Stimulated activated CD4-positive, alpha-beta T cell treated with anti-CD3 and anti-CD28 coated beads, Interleukin-12 subunit alpha, Interleukin-12 subunit beta, amount 100 ng/mL, for 48 hours (primary cell): ENCODE measurements at places on chromosomes 5 and 9.

GRCh38 chr9:86902586-86902985 is 44.7 kb downstream of the GAS1 start:
- DNase-seq = no peak

DNA sequence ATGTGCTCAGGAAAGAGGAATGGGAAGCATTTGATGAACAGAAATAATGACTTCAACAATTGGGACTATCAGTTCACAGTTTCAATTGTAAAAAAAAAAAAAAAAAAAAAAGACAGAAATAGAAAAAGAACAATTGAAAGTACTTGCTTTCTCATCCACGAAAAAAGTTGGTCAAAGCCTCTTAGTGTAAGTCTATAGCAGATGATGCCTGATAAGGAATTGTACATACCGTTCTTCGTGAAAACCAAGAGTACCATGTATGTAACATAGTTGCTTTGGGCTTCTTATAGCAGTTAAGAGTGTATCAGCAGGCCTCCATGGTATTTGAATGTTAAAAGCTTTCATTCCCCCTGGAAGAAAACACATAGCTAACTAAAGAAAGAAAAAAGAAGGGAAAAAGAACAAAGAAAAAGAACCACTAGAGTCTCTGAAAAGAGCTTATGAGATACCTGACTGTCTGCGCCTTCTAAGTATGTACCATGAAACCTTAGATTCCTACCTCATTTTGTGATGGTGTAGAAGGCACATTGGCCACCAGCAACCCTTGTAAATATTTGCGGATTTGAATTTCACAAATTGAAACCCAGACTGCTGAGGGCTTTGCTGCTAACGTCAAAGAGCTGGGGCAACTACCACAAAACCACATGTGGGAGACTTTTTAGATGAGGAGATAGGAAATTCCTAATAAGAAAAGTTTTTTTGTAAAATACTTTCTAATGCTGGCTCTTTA is 75.2 kb downstream of the TMC1 start:
- no peak for DNase-seq

GRCh38 chr5:34609951-34610441 is 46.1 kb upstream of the RAI14 start:
- DNase-seq = no peak

GRCh38 chr9:113578279-113578865 is 114.8 kb downstream of the RGS3 start:
- DNase-seq = no peak

GRCh38 chr5:103374473-103374963 is 116.0 kb downstream of the MACIR start:
- no peak for DNase-seq
